ENCODE measurements at places on chromosomes 2 and 18.

DNA sequence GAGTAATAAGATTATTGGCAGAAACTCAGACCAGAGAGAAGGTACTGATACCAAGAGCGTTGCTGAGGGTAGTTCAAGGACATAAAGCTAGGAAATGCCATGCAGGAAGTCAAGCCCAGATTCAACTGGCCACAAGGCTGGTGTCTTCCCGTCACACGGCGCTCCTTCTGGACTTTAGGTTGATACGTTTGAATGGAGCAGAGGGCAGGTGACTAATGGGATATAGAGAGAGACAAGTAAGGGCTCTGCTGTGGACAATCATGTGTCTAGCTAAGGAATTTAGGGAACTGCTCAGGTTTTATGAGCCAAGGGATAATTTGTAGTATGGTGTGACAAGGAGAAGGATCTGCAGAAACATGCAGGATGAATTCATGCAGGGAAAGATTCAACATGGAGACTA lies 83.9 kb upstream of the MC2R start:
- DNase-seq: no peak

DNA sequence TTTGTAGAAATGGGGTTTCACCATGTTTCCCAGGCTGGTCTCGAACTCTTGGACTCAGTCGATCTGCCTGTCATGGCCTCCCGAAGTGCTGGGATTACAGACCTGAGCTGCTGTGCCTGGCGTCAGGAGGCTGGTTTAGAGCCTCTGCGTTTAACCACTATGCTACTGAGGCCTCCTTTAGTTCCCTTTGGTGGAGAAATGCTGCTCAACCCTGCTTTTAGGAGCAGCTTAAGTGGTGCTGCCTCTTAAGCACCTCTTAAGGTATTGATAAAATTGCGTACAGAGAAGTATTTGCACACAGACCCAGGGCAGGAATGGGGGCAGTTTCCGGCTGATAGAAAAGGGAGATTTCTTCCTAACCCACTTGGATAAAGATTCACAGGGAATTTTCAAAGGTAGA lies 8.0 kb downstream of the CD8A start:
- DNase-seq: no peak

DNA sequence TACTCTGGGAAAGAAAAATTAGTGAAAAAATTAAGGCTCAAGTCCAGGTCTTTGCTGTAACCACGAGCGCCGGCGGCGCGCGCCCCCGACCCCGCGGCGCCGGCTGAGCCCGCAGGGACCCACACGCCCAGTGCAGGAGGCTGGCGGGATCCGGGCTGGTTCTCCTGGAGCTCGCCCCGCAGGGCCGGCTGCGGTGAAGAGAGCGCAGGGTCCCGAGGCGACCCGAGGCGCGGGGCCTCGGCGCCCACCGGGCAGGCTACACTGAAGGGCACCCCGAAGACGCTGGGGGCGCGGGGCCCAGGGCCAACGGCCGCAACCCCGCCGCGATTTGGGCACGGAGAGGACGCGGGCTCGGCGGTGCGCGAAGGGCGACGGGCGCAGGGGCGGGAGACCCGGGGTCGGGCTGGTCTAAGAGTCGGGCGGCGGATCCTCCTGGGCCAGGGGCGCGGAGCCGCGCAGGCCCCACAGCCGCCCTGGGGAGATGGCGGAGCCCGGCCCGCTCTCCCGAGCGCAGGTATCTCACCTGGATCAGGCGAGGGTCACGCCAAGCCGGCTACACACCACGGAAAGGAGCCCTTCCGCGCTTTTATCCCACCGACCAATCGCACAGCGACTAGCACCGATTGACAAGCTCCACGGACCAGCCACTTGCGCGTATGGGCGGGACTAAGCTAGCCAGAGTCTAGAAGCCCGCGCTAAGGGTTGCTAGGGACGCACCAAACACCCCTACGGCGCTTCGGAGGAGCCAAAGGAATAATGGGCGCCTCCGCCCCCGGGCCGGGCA lies at the start of gene PASK:
PASK (minus strand) TSS at position 582 of the 784 bp plus-strand sequence. CDS start 6,440 bp downstream, outside the sequence.
- peak; percentile 83 for DNase-seq

DNA sequence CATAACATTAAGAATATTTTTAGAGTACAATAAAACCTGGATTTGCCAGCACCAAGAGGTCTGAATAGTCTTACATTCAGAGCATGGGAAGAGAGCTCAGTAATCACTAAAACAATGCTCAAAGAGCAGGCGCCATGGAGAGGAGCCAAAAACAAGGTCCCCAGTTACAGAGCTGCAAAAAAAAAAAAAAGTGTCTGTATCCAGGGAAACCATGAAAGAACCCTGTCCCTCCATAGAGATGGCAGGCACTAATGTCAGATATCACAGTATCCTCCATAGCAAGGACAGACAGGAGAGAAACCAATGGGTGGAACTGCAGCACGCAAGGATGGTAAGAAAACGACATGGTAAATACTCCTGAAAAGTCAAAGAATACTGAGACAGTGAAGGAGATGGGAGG lies 19.5 kb downstream of the FBXO15 start:
- DNase-seq: no peak

GRCh38 chr2:24022324-24022974 lies 12.6 kb downstream of the MFSD2B start:
- no peak for DNase-seq

DNA sequence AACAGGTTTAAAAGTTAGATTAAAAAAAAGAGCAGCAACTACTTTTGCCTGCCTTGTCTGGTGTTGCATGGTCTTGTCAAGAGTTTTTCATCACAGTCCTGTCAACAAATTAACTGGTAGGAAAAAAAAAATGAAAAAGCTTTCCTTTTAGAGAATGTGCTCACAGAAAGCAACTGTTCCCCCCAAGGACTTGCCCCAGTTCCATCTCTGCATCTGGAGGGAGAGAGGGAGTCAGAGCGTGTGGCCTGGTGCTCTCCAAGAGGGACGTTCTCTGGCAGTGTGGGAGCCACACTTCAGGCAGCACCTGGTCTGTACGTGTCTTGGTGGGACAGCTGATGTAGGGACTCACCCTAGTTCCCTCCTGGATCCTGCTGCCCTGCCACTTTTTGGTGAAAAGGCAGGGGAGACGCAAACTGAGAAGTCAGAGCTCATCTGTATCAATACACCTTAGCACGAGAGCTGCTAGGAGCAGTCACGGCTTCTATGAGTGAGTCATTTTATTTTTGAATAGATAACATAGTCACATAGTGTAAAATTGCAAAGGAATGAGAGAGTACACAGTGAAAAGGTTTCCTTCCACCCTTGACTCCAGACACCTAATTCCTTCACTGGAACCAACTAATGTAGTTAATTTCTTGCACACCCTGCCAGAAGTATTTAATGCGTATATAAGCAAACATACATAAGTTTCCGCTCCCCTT lies 172.5 kb upstream of the MGAT5 start:
- DNase-seq: no peak

DNA sequence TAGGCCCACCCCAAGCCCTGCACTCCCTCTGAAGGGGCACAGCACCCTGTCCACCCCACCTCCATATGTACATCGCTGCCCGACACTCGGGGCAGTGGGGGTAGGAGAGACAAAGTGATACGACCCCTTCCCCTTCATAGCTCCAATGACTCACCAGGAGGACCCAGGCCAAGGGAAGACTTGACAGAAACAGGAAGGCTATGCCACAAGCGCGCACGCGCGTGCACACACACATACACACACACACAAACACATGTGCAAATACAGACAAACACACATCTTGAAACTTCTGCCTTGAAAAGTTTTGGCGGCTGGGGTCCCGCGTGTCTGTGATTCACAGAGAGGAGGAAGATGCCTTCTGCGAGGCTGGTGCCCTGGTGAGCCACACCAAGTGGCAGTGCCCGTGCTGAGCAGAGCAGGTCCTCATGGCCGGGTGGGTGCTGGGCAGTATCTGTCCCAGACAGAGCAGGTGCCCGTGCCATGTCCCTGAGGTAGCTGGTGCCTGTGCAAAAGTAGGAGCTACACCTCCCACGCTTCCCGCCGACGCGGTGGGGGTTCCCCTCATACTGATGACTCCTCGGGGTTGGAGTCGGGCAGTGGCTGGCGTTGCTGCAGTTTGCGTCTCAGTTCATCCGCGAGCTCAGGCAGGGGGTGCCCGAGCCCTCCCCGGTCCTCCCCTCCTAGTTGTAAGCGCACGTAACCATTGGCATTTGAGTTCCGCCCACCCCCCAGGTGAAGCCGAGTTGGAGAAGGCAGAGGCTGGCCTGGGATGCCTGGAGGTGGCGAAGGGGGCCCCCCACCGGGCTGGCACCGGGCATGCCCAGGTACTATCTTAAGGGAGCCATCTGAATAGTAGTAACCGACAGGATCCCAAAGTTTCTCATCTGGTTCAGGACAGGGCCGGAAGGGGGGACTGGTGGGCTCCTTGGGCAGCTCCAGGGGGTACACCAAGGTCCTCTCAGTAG lies 2.5 kb upstream of the ANKRD39 start:
- DNase-seq: no peak

- DNase-seq: peak; percentile 49
Measured at GRCh38 chr2:12106440-12107080, 360.1 kb downstream of the LPIN1 start.

DNA sequence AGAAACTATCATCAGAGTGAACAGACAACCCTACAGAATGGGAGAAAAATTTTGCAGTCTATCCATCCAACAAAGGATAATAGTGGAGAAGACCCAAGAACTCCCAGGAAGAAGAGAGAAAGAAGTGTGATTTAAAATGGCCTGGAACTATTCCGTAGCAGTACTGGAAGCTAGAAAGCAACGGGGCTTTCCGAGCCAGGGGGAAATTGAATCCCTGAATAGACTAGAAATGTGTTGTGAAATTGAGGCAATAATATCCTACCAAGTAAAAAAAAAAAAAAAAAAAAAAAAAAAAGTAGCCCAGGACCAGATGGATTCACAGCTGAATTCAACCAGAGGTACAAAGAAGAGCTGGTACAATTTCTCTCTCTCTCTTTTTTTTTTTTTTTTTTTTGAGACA lies 69.3 kb downstream of the FARP2 start:
- DNase-seq: no peak

DNA sequence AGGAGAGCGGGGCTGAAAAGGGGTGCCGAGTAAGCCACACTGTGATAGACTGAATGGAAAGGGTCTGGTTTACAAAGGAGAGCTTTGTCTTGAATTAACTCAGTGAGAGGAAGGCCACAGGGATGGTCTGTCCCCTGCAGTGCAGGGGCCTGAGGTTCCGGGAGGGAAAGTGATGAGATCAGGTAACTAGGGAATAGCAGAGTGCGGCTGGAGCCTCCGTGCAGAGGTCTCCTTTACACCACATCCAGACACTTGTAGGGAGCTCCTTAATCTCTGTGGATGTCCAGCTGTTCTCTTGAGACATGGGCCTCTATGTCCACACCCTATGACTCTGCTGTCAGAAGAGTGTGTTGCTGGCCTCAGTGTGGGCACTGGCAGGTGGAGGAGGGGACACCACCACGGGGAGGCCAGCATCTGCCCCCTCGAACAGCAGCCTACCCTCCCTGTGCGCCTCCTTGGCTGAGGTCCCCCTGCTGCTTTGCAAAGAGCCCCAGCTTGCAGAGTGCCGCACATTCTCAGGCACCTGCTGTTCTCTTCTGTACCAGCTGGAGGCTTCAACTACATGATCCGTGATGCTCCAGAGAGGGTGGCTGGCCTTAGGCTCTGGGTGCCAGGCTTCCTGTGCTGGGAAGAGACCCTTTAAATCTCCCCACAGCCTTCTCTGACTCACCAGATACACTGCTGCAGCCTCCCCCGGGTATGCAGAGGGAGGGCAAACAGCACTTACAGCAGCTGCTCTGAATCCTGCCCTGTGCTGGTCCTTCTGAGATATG lies 25.9 kb downstream of the ENOSF1 start:
- DNase-seq: no peak

- no peak for DNase-seq
Measured at GRCh38 chr2:138359532-138359931, 142.0 kb upstream of the SPOPL start.

DNA sequence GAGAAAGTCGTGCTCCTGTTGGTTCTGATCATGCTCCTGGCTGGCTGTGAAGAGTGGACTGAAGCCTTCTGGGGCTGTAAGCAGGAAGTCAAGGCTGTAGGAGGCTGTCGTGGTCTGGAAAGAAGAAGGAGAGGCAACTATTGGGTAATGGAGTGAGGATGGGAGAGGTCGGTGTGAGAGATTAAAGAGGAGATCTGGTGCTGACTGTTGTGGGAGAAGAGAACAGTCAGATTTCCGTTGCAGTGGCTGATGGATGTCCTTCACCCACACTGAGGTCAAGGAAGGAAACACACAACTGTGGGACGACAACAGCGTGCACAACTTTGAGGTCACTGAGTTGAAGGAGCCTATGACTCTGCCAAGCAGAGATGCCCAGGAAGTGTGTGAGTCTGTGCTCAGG lies 2.8 kb upstream of the PSMD1 start:
- DNase-seq: no peak

- no peak for DNase-seq
Measured at GRCh38 chr2:127582863-127583861, 47.7 kb downstream of the MYO7B start.

- peak; percentile 41 for DNase-seq
Measured at GRCh38 chr2:169038338-169038757, 7.2 kb upstream of the ABCB11 start.

DNA sequence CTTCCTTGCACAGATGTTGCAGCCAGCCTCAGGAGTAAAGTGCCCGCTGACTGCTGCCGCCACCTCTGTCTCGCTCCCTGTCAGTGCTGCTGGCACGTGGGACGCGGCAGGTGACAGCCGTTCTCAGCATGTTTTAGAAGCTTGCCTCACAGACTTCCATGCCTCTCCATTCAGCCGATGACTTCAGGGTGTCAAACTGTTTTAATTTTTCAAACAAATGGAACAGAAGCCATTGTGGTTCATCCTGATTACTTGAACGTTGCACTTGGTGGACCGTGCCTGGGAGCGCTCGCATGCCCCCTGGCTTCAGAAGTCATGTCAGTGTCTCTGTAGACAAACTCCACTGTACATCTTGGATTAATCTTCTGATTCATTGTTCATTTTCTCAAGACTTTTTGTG lies 62.7 kb upstream of the EML6 start:
- DNase-seq: no peak

DNA sequence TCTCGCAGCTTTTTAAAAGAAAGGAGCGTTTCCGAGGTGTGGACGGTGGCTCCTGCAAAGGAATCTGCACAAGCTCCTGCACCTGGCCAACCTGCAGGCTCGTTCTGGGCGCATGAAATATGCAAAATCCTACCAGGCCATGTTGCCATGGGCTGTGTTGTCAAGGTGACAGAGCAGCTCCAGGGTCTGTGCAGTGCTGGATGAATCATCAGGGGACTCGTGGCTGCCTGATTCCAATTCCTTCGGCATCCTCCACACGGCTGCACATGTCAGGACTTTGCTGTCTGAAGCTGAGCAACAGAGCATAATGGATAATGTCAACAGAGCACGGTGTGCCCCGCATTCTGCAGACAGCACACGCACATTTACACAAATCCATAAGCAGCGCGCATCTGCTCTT lies 120.5 kb downstream of the EIPR1 start:
- no peak for DNase-seq

GRCh38 chr2:168748461-168748860 lies 54.0 kb upstream of the NOSTRIN start:
- no peak for DNase-seq

GRCh38 chr18:33600846-33601245 lies 22.8 kb downstream of the ASXL3 start:
- DNase-seq: no peak

DNA sequence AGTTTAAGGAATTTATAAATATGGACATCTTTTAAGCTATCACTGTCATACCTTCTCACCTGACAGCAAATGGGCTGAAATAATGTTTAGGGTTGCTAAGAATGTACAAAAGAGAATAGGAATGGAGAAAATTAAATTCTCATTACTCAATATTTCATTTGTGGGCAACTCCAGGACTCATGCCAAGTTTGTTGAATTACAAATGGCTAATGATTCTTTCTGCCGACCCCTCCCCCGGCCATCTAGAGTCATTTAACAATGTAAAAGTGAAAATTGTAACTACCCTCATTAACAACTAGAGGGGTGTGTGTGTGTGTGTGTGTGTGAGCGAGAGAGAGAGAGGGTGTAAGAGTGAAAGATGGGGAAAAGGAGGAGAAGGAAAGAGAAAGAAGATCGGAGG lies 708.5 kb upstream of the FAM98A start:
- no peak for DNase-seq
